ENCODE measurements at places on chromosomes 13 and 19. TPM values are rescaled to one million over a fixed set of nuclear protein-coding genes. Genes with fewer than 3 reads are reported as not detected.

ATXN8OS gene
- not detected for total RNA-seq

JAK3 gene
- 5.5 TPM for total RNA-seq

FXYD7 gene
- not detected for total RNA-seq

FPR3 gene
- total RNA-seq: 2.9 TPM

HSPB6 gene
- total RNA-seq: 110 TPM

GTF2F1 gene
- 39.9 TPM for total RNA-seq

TMEM38A gene
- 3.8 TPM for total RNA-seq

ZNF616 gene
- 11.7 TPM for total RNA-seq

PEAK3 gene
- 3.7 TPM for total RNA-seq

PGLYRP2 gene
- not detected for total RNA-seq

ZNF534 gene
- total RNA-seq: not detected

SCN1B gene
- total RNA-seq: 12.9 TPM

COX7A1 gene
- total RNA-seq: 73.9 TPM

TOMM40 gene
- 30.8 TPM for total RNA-seq

GPR18 gene
- total RNA-seq: not detected

OPA3 gene
- total RNA-seq: 4.8 TPM
